Fibroblast of skin of left biceps (primary cell): ENCODE measurements at places on chromosomes 6 and 20.
A peak's percentile ranks its signal among the peaks of the same experiment; 100 is the strongest.

DNA sequence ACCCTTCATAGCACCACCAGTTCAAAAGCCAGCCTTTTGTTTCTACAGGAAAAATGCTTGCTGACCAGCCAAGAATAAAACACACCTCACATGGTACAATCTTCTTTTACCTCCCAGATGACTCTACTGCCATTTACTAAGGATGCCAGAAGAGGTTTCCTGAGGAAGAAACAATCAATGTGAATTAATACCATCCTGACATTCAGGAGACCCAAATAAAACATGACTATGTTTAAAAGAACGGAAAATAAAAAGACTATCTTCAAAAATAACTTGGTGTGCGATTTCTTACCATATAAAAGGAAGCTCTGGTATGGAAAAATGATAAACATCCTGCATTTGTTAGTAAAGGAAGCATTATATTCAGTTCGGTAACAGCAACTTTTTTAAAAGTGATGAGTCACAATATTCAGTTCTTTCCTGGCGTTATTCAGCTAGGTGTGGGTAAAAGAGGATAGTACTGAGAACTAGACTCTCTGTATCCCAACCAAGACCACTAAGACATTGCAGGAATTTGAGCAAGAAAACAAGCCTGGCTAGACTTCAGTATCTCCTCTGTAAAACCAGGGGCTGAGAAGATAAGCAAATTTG, 16.3 kb downstream of the COL21A1 start:
- no peak for DNase-seq

DNA sequence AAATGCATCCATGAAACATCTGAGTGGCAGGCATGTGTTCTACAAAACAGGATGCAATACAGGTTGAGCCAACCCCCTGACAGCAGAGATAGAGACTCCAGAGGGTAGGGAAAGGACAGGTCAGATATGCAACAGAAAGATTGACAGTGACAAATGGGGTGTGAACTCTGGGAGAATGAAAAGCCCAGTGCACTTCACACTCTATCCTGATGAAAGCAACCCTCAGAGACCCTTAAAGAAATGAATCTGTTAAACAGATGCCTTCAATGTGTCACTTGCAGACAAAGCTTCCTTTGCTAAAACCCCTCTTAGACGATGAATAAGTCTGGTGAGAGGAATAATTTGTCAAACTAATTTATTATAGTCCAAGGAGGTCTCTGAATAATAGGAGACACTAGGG, 89.9 kb downstream of the RFPL4B start:
- no peak for DNase-seq

DNA sequence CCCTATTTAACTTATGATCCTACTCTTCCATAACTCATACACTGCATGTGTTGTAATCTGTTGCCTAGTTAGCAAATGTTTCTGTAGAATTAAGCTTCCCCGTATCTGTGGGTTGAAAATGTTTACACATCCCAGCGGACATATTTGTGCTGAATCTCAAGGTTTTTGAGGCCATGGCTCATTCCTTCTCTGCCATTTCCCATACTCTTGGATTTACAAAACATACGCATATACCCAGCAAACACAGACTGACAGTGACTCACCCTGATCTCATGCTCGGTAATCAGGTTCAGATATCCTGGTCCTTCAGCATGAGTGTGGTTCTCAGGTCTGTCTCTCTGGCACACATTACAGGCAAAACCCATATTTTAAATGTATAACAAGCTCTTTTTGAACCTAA, 58.7 kb downstream of the AGPAT4 start:
- peak; percentile 93 for DNase-seq

DNA sequence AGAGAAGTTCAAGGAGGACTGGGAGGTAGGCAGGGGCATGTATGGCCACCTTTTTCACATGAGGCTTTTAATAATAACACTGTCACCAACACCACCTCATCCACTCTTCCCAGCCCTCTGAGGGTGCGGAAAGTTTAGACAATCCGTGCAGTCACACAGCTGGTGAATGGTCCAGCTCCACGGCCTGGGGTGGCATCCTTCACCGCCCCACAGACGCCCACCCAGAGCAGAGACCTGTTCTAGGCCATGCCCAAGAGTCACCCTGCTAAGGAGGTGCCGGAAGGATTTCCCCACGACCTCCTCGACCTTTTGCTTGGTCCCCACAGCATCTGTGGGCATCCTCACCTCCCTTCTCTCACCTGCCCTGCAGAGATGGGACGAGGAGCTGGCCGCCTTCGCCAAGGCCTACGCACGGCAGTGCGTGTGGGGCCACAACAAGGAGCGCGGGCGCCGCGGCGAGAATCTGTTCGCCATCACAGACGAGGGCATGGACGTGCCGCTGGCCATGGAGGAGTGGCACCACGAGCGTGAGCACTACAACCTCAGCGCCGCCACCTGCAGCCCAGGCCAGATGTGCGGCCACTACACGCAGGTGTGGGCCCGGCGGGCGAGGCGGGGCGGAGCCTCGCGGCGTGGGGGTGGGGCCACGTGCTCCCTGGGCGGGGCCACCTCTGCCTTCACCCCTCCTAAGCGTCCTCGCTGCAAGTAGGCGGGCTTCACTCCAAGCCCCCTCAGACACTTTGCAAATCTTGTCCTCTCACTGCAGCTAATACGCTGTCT, 4.4 kb downstream of the PI16 start:
- no peak for DNase-seq

DNA sequence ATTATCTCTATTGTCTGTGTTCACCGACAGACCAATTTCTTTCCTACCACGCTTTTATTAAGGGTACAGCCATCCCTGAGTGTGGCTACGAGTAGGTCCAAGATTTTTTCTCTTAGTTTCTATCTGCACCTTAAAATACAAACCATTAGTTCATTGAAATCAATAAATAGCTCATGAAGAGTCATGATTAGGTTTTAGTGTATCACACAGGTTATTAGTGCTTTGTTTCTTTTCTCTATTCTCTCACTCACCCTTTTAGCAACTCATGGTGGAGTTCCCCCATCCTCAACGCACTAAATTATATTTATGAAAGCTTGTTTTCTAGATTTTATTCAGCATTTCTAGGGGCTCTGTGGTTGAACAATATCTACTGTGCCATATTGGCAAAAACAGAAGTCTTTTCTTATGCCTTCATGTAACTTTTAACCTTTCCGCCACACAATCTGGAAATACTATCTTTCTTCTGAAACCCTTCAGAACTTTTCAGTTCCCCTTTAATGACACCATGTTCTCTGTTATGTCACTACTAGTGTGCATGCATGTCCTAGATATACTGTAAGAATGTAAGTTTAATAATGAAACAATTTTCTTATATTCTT, 128.2 kb upstream of the LAMA2 start:
- no peak for DNase-seq

GRCh38 chr6:37641546-37641945, 56.1 kb downstream of the MDGA1 start:
- DNase-seq = no peak

GRCh38 chr20:51369503-51369902, 173.0 kb downstream of the NFATC2 start:
- no peak for DNase-seq

DNA sequence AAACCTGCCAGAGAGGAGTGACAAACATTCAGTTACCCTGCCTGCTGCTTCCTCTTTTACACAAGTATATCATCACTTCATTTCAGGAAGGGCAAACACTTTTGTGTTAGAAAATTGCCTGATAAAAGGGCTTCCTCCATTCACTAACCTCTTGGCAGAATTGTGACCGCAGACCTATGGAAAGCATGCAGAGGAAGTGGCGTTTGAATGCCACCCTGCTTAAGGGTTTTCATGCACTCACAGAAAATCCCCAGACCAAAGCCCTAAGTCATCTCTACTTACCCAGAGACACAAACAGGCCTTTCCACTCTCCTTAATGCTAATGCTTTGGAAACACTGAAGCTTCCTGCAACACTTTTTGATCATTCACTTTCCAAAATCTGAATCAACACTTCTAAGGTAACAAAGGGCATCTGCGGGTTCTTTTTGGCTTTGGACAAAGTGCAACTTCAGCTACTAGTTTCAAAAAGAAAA, 22.1 kb upstream of the RALGAPA2 start:
- DNase-seq = no peak

GRCh38 chr6:150276168-150276936, 92.5 kb upstream of the IYD start:
- DNase-seq = no peak
